ENCODE measurements at places on chromosomes 6 and 20. TPM values are rescaled to one million over a fixed set of nuclear protein-coding genes. Genes with fewer than 3 reads are reported as not detected.

- DNase-seq: no peak
These were observed 87.7 kb downstream of the SGK1 start for GRCh38 chr6:134230087-134230700.

- DNase-seq: no peak
These were observed 7.3 kb downstream of the IFNGR1 start for GRCh38 chr6:137211910-137212309.

- no peak for DNase-seq
These were observed 528.9 kb downstream of the EPM2A start for GRCh38 chr6:145206247-145206907.

The MAS1 gene
- not detected for total RNA-seq

DNA sequence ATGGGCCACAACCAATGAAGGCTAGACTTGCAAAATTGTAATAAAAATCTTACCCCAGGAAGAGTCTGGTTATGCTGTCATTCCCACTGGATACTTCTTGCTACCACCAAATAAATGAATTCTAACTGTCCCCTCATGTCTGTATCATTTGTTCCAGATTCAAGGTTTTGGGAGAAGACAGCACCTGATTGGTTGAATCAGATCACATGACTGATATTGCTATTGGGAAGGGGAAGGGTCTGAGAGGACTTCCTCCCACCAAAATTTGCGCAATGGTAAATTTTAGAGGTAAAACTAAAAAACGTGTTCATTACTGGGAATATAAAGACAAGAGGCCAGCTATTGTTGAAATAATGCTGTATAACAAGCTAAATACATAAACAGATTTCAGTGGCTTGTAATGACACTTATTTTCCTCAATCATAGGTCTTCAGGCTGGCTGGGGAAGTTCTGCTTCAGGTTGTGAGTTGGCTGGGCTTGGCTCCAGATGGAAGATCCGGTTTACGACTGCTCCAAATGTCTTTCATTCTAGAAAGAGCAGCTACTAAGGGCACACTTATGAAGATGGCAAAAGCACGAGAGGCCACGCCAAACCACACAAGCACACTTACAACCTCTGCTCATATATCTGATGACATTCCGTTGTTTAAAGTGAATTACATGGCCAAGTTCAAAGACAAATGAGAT lies 27.1 kb upstream of the TASP1 start:
- no peak for DNase-seq

GRCh38 chr6:159826968-159827647 lies 27.0 kb downstream of the PNLDC1 start:
- no peak for DNase-seq

The SLC17A1 gene
- total RNA-seq: not detected

The DEFB132 gene
- not detected for total RNA-seq

DNA sequence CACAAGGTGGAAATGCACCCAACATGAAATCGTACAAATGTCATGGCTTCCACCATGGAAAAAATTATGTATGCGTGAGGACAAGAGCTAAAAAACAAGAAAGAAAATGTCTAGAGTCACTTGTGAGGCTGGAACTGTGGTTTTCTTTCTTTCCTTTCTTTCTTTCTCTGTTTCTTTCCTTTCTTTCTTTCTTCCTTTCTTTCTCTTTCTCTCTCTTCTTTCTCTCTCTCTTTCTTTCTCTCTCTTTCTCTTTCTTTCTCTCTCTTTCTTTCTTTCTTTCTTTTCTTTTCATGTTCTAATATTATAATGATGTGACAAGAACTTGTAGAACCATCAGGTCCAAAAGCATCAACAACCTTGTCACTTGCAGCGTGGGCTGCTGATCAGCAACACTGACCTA lies 28.4 kb downstream of the ZNF311 start:
- DNase-seq: no peak

GRCh38 chr6:114431641-114432040 lies 88.8 kb upstream of the HS3ST5 start:
- DNase-seq: no peak

GRCh38 chr6:165644586-165645266 lies 18.3 kb downstream of the PDE10A start:
- no peak for DNase-seq

DNA sequence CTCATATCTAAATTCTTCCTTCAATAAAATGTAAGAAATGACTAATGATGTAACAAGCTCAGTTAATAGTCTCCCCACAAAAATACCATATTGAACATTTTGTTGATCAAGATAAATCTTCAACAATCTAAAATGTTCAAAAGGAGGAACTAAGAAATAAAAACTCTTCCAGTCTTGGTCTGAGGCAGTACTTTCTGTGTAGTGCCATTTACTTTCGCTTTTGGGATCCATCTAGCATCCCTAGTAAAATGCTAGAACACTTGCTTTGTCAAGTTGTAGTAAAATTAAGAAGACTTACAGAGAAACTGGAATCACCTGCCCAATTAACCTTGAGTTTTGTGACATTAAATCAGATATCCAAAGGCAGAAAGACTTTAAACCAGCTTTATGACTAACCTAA lies 246.4 kb downstream of the KHDRBS2 start:
- DNase-seq: no peak

DNA sequence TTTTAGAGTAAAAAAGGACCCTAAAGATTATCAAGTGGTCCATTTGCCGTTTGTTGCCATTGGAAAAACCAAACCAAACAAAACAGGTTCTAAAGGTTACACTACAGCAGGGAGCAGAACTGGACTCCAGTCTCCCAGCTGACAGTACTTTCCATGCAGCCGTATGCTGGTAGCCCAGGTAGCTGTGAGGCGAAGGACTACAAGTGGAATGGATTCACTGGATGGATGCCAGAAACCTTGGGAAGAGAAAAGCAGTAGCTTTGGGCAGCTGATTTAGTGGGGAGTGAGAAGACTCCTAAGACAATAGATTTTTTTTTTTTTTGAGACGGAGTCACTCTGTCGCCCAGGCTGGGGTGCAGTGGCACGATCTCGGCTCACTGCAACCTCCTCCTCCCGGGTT lies 88.3 kb downstream of the SASH1 start:
- no peak for DNase-seq

GRCh38 chr20:15455279-15455678 lies 1117.9 kb upstream of the FLRT3 start:
- no peak for DNase-seq

DNA sequence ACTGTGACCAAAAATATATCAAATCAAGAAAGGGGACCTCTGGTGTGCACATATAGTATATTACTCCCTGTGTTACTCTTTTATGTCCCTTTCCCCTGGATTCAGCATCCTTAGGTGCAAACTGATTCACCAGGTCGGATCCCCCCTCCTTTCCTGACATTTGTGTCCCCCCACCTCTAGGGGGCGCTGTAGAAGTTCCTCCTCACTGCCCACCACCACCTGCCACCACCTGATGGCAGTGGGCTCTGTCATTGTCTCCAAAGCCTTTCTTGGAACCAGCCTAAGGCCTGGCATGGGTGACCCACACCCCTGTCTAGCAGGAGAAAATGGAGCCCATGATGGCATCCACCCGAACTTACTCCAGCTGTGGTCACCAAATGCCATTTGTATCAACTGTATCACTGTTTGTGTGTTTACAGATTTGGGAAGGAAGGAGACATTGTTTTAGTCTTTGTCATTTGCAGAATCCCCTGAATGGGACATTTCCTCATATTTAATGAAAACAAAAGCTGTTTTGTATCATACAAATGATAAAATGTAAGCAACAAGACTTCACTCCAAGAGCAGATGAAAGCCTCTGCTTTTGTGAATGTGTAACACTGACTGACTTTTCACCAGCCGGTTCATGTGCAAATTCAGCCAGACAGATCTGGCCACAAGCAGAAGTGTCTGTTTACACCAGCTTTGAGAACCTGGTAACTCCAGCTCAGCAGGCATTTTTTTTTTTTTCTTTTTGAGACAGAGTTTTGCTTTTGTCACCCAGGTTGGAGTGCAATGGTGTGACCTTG lies 66.2 kb downstream of the ARMC2 start:
- no peak for DNase-seq

DNA sequence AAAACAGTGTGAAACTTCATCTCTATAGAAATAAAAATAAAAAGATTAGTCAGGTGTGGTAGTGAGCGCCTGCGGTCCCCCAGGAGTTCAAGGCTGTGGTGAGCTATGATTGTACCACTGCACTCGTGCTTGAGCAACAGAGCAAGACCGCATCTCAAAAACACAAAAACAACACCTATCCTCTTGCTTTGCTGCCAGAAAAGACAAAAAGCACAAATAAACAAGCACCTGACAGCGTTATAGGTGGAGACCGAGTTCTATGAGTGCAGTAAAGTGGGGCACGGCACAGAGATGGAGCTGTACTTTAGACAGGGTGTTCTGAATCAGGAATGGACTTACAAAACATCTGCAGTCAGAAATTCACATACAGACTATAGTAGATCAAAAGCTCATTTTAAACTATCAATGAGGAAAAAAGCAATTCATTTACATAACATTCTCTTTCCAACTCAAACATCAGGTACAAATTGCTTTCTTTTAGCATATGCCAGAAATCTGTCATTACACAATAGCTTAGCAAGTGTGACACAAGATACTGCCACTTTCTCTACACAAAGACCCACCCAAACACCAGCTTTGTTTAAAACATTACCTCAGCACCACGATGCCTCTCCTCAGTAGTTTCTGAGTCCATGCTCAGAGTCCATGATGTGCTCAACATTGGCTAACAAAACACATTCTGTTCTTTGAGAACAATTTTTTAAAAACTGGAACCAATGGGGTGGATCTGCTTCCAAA lies 10.1 kb downstream of the EZR start:
- DNase-seq: no peak

DNA sequence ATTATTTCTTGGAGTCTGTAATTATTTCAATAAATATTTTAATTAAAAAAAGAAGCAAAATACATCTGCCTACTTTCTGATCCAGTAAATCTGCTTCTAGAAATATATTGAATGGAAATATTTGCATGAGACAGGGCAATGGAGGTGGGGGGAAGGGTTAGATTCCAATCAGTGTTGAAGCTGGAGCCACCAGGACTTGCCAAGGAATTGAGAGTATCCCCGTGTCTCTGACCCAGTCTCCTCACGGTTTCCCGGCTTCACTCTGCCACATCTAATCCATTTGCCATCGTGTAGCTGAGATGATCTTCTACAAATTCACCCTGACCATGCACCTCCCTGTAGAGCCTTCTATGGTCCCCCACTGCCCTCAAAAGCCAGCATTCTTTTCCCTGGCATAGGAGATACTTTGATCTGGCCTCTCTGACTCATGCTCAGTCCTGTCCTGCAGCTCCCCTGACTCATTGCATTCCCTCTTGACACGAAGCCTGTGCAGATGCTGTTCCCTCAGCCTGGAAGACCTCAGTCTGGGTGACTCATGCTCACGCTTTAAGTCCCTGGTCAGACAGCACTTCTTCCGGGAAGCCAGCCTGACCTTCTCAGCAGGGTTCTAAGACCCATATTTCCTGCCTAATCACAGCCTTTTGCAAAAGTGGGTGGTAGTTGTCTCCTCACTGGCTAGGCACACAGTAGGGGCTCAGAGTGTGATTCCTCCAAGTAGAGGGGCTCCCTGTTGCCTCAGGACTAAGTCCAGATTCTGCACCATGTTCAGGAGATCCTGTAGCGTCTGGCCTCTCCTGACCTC lies 23.0 kb upstream of the FKBP1A start:
- DNase-seq: no peak

DNA sequence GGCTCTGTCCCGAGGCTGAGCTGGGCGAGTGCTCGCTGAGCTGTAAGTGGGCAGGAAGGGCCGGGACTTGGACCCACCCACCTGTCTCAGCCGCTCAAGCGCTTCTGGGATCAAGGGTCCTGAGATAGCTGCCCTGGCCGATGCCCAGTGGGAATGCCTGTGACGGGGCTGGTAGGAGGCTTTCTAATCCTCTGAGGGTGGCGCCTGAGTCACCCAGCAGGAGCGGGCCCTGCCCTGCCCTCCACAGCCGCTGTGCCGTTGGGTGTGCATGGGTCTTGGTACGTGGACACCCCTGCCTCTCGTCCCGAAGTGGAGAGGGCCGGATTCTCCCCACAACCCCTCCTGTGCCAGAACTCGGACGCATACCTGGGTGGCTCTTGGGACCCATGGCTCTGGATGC lies 43.1 kb upstream of the GATA5 start:
- DNase-seq: no peak

The SNX9 gene
- total RNA-seq: 72.3 TPM

GRCh38 chr20:595330-596308 lies 14.5 kb downstream of the TCF15 start:
- no peak for DNase-seq

The CLPSL1 gene
- not detected for total RNA-seq

DNA sequence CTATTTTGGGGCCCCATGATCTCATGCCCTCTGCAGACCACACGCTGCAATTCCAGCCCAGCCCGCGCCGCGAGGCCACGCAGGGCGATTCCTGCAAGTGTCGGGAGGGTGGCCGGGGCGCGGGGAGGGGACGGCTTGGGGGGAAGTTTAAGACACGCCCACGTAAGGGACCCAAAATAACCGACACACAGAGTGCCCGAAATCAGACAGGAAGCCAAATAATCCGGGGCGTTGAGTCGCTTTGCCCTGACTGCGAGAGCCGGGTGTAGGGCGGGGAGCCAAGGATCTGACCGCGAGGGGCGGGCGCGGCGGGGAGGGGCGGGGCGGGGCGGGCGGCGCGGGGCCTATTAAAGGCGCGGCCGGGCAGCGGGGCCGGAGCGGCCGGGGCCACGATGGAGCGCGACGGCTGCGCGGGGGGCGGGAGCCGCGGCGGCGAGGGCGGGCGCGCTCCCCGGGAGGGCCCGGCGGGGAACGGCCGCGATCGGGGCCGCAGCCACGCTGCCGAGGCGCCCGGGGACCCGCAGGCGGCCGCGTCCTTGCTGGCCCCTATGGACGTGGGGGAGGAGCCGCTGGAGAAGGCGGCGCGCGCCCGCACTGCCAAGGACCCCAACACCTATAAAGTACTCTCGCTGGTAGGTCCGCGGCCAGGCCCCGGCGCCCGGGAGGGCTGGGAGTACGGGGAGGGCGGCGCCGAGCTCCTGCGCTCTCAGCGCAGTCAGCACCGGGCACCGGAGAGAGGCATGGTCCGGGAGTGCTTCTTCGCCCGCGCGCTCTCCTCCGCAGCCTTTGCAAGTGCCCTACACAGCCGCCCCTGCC lies at the start of gene ENPP1:
ENPP1 (plus strand) TSS at position 377 of the 816 bp plus-strand sequence; CDS start at position 393, 16 bp downstream.
- no peak for DNase-seq

DNA sequence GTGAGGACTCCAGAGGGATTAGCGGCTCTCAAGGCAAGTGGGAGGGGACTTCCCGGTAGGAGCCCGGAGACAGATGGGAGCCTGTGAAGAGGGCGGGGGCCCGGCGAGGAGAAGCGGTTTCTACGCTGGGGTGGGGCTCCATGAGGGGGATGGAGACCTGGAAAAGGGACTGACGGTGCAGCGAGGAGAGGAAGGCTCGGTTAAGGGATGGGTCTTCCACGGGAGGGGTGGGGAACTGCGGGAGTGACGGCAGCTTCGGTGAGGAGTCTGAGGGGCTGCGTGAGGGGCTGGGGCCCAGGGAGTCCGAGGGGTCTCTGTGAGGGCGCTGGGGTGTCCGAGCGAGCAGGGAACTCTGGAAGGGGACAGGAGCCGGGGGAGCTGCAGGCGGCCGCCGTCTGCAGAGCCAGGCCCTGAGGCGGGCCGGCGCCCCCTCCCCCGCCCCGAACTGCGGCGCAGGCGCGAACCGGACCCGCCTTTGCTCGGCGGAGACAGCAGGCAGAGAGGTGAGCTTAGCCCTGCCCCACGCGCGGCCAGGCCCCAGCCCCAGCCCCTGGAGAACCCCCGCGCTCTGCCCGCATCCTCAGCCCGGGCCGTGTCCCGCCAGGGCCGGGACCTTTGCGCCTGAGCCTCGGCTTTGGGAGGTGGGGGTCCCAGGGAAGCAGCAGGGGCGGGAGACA lies at the start of gene NRSN2:
NRSN2 (plus strand) TSS at position 472 of the 677 bp plus-strand sequence. CDS start 2,533 bp downstream, outside the sequence.
- DNase-seq: no peak

The HTR1B gene
- total RNA-seq: 3.4 TPM

Data from glomerular endothelial cell (primary cell).